NCI-H1436 treated with DMSO at 0.1 percent for 48 hours (cell line): ENCODE measurements at places on chromosomes 2 and 18.

GRCh38 chr2:134052173-134052572 lies 201.7 kb upstream of the MGAT5 start:
- DNase-seq = no peak

DNA sequence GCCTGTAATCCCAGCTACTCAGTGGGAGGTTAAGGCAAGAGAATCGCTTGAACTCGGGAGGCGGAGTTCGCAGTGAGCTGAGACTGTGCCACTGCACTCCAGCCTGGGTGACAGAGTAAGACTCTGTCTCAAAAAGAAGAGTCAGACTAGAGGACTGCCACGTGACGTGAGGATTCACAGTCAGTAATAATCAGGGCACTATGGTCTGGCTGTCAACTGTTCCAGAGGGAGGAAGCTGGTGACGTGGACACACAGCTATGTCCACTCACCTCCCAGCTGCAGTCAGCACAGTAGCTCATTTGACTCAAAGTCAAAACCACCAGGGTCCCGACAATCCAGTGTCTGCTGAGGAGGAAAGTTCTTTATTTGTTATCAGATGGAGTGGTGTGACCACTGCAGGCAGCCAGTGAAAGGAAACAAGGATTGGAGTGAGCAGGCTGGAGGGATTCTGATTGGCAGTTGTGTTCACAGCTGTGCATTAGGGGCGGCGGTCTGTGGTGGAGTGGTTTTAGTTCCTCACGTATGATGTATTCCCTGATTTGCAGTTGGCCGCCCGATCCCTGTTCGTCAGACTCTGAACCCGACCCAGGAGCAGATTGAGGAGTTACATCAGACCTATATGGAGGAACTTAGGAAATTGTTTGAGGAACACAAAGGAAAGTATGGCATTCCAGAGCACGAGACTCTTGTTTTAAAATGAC lies 37.9 kb downstream of the MOGAT1 start:
- no peak for DNase-seq

DNA sequence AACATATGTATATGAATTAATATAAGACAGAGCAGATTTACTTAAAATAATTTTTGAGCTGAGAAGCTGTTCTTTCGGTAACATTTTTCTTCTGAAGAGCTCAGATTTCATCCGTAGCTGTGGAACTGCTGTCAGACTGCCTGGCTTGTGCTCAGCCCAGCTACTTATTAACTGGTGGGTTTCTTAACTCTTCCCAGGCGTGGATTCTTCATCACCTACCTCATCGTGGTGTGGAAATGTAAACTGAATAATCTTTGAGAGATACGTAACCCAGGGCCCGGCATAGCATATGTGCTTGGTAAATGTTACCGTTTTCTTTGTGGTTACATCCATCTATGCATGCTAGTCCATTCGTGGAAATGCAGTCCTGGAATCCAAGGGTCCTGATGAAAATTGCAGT lies 145.0 kb downstream of the MCFD2 start:
- DNase-seq = no peak

- DNase-seq = no peak
These were observed 10.8 kb downstream of the RFX8 start for GRCh38 chr2:101463911-101464641.

GRCh38 chr2:42013409-42013808 lies 34.4 kb upstream of the PKDCC start:
- DNase-seq = no peak

DNA sequence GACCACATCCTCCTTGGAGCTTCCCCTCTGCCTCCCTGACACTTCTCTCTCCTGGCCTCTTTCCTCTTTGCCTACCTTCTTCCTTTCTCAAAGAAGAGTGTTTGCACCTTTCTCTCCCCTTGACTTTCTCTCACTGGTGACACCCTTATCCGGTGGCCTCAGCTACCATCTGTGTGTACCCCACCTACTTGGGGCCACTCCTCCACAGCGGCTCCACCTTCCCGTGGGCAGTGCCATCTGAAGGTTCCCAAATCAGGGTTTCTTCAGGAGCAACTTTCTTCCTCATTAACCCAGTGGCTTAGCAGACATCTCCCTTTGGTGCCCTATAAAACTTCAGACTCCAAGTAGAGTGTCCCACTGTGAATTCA lies 5.3 kb upstream of the NCL start:
- no peak for DNase-seq

DNA sequence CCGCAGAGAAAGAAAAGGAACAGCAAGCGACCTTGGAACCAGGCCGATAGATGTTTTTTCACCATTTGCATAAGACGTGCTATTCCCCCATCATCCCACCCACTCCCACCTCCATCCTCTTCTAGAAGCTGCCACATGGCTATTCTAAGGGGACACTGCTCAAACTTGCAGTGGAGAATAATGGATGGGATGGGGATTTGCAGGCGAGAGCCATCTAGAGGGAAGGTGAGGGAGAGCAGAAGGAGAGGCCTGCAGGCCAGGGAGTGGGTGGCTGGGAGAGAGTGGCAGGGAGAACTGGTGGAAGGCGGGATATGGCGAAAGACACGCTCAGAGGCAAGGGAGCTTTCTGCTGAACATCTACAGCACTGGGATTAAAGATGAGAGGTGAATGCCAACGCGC lies 84.9 kb downstream of the MAPK4 start:
- no peak for DNase-seq

- DNase-seq = no peak
These were observed 10.9 kb upstream of the CDH20 start for GRCh38 chr18:61322265-61322873.

DNA sequence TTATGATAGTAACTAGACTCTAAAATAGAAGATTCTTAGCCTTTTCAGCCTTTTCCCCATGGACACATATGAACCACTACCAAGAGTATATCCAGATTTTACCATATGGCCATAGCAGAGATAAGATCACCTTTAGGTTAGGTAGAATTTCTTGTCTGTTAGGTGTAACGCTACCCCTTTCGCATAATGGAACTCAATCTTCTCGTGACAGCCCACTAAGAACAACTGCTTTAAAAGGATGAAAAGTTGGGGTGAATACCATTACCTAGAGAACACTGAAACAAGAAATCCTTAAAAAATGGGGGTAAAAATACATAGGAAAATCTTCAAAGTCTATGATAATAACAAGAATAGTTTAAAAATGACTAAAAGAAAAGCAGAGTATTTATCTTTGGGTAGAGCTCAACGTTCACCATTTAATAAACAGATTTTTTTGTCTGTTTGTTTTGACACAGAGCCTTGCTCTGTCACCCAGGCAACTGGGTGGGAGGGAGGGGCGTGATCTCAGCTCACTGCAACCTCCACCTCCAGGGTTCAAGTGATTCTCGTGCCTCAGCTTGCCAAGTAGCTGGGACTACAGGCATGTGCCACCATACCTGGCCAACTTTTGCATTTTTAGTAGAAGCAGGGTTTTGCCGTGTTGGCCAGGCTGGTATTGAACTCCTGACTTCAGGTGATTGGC lies 67.2 kb downstream of the VIL1 start:
- DNase-seq = no peak

- DNase-seq = no peak
These were observed 381.8 kb upstream of the SMIM21 start for GRCh38 chr18:75809151-75809925.

- DNase-seq = no peak
These were observed 69.9 kb downstream of the SIGLEC15 start for GRCh38 chr18:45895339-45895738.

GRCh38 chr18:34901299-34901698 lies 139.9 kb upstream of the MAPRE2 start:
- no peak for DNase-seq

GRCh38 chr18:40738321-40738880 lies 1216.6 kb upstream of the PIK3C3 start:
- DNase-seq = no peak

GRCh38 chr2:75090770-75091515 lies 108.4 kb downstream of the TACR1 start:
- no peak for DNase-seq

- DNase-seq = no peak
These were observed 136.8 kb downstream of the NEDD4L start for GRCh38 chr18:58180738-58181353.

- no peak for DNase-seq
These were observed 43.4 kb downstream of the CCDC102B start for GRCh38 chr18:68841301-68841700.

GRCh38 chr18:4356929-4357328 lies 98.2 kb downstream of the DLGAP1 start:
- no peak for DNase-seq

- no peak for DNase-seq
These were observed 695.8 kb downstream of the RNF144A start for GRCh38 chr2:7612969-7613368.

DNA sequence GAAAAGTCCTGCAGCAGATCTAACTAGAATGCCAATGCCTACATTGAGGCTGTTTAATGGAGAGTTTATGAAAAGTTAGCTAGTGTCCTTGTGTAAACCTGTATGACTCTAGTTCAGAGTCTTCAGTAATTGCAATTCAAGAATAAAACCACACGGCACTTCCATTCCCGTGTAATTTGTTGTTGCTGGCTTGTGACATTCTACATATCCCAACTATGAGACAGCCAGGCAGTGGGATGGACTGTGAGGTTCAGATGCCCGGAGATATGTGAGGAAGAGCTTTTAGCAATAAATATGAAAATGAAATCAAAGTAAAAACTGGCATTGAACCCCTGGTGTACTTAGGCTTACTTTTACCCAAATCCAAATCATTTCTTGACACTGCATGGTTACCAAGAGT lies 263.4 kb downstream of the NEDD4L start:
- DNase-seq = no peak

DNA sequence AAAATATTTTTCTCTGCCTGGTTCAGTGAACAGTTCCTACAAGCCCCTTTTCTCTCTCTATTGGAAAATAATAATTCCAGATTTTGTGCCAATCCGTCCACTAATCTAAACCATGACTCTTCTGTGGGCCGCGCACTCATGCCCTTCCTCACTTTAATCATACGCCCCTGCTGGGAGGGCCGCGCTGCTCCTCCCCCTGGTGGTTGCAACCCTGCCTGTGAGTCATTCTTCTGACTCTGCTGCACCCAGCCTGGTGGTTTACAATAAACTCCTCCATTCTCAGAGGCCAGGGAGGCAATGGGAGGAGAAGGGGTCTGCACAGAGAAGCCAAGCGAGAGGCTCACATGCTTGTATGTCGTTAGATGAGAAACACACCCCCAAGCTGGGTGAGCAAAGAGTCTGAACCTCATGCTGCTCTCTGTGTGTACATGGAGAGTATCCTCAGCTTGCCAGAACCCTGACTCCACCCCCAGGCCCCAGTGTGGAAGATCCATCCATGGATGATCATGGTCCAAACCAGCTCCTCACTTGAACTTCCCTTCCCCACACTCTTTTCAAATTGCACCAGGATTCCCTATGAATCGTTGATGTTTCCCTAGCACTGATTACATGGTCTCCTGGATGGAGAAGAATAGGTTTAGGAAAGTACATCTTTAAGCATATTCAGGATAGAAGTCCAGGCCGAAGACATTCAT lies 228.9 kb downstream of the ANKRD30B start:
- DNase-seq = no peak

- DNase-seq = no peak
These were observed 86.0 kb upstream of the ALPP start for GRCh38 chr2:232292395-232293154.

DNA sequence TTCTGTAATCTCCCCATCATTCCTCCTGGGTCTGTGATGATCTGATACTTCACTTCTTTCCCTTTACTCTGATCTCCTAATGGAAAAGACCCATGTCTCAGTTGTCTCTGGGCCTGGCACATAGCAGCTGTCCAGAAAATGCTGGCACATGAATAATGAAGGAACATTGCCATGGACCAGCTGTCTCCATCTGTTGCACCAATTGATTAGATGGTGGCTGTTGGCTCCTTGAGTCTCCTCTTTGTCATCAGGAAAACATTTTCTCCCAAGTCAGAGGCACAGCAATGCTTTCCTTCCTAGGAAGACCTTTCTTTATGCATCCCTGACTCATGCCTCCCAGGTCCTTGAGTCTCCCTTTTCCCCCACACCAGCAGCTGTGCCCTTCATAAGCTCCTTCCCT lies 286.2 kb upstream of the CXCR4 start:
- DNase-seq = no peak

GRCh38 chr2:151799886-151800292 lies 28.3 kb downstream of the ARL5A start:
- no peak for DNase-seq

DNA sequence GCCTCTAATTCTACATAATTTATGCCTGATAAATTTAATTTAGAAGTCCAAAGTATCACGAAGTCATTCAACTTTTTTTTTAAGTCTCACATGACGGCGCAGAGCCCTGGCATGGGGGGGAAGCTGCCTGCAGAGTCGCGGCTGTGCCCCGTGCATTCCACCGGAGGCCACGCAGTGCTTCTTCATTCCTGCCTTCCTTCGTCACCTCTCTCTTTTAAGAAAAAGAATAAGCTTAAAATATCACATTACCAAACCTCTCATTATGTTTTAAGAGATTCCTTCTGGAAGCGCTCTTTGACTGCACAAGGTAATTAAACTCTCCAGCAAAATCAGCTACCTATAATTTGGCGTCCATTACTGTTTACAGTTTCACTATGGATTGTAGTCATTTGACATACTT lies 20.3 kb upstream of the KIDINS220 start:
- DNase-seq = no peak

GRCh38 chr2:188378371-188378950 lies 86.8 kb downstream of the GULP1 start:
- no peak for DNase-seq

- DNase-seq = no peak
These were observed 133.3 kb downstream of the ZNF236 start for GRCh38 chr18:76955524-76956170.

DNA sequence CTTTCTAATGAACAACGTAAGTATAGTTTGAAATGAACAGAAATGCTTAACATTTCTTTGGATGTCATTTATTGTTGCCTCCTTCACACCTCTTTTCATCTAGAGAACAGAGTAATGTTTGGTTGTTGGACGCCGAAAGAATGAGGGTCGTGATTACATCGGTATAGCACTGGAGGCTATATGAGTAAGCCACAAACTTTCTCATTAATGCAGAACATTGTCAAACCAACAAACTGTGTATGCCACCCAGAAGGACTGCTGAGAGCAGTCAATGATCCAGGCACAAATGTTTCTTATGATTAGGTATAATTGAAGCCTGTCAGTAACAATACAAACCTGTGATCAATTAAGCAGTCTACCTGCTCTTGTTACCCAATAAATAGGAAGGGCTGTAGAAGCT lies 1494.7 kb upstream of the NXPH2 start:
- no peak for DNase-seq

DNA sequence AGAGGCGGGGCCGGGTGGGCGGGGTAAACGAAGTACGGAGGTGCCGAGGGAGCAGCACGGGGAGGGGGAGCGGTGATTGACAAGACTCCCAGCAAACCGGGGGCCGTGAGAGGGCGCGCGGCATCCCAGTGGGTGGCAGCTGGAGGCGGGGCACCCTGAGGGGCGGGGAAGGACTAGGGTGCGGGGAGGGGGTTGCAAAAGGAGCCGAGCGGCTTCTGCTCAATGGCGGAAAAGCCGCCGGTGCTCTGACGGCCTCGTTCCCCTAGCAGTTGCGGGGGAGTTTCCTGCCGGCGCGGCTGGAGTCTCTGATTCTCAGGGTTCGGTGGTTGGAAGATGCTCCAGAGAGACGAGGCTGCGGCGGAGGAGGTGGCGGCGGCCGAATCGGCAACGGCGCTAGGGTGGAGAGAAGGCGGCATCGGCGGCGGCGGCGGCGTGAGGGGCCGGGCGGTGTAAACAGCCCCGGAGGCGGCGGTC lies at the start of gene PPM1B:
Gene PPM1B (plus strand): TSS at position 195 of the 474 bp plus-strand sequence. CDS start 32,325 bp downstream, outside the sequence.
- no peak for DNase-seq

GRCh38 chr2:31694444-31694843 lies 113.7 kb upstream of the SRD5A2 start:
- DNase-seq = no peak
